Non-pigmented ciliary epithelial cell (primary cell): ENCODE measurements at places on chromosomes 1 and 21.

- DNase-seq, result no peak
Measured at GRCh38 chr1:4133297-4133938, 233.3 kb upstream of the C1orf174 start.

- no peak for DNase-seq
Measured at GRCh38 chr1:23341931-23342692, 2.0 kb downstream of the HNRNPR start.

DNA sequence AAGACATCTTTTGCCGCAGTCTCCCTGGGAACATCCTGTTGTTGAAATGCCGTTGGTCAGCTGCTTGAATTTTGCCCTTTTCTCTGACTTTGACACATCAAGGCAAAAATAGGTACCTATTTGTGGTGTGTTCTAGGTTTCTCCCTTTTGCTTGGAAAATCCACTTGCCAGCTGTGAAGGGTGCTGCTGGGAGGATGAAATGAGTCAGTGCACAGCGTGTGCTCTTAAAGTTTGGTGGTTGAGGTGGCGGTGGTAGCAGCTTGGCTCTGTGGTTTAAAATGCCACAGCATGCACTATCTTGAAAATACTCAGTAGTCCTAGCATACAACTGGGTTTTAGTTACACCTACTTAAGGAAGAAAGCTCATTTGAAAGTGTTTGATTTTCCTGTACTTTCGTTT is 183.8 kb downstream of the DHRS3 start:
- DNase-seq, result peak; percentile 83

GRCh38 chr1:6108937-6109614 is 63.4 kb downstream of the KCNAB2 start:
- no peak for DNase-seq

DNA sequence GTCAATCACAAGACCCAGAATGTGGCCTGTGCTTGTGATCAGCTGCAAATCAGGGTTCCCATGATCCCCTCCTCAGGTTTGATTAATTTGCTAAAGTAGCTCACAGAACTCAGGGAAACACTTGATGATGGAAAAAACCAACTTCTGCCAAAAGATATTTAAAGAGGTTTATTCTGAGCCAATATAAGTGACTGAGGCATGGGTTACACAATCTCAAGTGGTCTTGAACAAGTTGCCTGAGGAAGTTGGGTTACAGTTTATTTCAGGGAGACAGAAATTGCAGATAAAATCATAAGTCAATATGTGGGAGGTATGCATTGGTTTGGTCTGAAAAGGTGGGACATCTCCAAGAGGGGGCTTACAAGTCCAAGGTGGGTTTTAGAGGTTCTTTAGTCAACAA is 243.1 kb downstream of the S1PR1 start:
- no peak for DNase-seq

DNA sequence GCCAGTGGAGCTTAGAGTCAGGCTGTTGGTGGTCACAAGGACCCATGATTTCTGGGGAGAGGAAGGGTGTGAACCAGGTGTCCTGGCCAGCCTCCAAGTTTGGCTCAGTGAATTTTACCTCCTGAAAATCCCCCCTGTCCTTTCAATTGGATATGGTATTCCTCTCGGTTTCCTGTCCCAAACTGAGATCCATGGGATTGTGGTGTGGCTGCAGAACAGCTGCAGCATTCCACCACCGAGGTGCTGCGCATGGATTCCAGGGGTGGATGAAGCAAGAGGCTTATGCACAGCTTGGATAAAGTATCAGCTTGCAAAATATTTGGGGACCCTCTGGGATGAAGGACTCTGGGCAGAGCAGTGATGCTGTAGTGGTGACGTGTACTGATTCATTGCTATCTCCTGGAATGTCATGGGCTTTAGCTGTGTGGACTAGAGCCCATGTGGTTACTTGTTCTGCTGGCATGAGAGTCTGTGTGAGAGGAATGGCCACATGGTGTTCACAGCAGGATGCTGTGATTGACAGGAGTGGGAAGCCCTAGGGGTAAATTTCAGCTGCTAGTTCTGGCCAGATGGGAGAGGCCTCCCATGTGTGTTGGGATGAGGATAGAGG is 148.7 kb upstream of the SPAG17 start:
- DNase-seq, result no peak

DNA sequence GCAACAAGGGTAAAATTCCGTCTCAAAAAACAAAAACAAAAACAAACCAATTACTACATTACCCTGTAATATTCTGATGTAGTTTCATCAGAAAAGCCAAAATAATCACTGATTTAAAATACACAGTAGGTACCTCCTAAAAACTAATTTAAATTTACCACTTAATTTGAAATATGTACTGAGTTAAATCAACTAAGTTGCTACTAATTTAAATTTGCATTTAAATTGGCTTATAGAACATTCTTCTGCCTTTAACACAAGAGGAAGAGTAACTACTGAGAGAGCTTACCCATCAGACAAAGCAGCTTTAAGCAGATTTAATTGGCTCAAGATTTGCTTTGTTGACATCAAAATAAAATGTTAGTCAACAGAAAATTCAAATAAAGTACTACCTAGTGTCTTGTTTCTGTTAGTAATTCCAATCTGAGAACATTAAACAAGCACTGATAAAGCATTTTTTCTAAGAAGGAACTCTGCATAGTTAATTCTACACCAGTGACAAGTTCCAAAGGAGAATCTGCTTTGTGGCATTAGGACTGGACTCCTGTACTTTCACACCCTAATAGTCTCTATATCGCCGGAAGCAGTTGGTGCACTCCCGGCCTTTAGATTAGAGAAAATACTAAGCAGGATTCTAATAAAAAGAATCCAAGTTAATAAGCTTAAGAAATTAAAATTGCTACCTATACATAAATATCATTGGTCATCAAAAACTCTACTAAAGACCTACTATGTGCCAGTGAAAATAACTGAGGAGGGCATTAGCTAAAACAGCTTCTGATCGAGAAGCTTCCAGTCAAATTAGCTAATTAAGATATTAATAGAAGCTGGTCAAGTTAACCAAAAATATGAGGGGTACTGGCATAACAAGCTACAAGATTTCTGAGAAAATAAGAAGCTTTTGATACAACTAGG is 8.4 kb downstream of the LUZP1 start:
- no peak for DNase-seq

DNA sequence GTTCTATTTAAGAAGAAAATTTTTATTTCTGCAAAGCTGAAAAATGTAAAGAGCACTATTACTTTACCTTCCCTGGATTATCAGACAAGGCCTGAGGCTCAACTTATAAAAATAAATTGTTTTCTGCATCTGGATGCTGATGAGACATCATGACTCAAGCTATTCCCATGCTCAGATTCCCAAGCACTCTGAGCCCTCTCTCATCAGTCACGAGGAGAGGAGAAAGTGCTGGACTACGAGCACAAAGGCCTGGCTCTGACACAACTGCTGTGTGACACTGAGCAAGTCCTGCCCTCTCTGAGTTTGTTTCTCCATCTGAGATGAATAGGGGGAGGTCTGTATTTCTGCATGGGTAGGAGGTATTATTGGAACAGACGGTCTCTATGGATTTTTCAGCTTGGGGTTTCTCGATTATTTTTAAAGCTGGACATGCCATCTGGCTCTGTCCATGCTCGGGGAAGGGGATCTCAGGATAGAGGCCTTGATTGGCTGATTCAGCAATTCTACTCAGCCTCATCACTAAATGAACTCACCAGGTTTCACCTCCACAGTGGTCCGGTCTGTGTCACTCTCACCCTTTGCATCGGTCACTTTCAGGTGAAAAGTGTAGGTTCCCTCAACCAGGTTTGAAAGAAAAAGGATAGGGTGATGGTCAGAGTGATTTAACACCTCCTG is 107.7 kb downstream of the KIAA0319L start:
- DNase-seq, result peak; percentile 94

DNA sequence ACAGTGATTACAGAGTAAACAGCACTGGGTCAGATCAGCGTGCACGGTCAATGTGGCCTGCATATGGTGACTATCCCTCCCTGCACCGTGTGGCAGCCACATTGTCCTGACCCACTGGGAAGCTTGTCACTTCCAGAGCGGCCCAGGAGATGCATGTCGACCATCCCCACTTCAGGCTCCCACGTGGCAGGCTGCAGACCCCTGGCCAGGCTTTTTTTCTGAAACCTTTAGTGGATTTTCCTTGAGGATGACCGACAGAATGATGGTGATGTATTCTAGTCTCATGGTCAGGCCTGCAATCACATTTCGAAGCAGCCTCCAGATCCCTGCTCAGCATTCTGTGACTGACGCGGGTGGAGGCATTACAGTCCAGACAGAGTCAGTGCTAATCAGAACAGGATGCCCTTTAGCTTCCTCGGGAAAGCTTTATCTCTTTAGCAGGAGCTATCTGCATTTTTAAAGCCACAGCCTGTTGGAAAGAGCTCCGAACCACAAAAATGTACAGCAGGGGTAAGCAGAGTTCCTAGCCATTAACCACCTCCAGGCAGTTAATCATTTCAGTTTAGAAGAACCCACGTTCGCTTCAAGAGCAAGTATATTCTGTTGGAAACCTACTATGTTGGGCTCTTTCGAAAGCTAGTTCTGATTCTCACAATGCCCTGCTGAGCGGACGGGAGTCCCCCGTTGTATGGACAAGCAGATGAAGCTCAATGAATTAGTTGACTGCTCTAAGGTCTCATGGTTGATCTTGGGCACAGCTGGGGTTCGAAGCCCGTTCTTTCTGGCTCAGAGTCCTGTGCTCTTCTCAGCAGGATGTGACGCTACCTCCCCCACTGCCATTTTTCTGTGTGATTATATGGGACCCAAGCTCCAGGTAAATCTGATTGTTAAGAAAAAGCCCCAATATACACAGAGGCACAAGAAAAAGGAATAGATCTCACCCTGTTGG is 56.5 kb downstream of the IRF2BP2 start:
- DNase-seq, result peak; percentile 86
